ENCODE measurements at places on chromosomes 13 and 19.

GRCh38 chr19:46639358-46640182 lies 3.6 kb upstream of the GNG8 start:
- DNase-seq, result peak; percentile 88

- DNase-seq, result no peak
Measured at GRCh38 chr19:19372656-19373416, 32.6 kb upstream of the GATAD2A start.

GRCh38 chr19:12364391-12365235 lies 870 bp downstream of the ZNF442 start:
- DNase-seq, result no peak

DNA sequence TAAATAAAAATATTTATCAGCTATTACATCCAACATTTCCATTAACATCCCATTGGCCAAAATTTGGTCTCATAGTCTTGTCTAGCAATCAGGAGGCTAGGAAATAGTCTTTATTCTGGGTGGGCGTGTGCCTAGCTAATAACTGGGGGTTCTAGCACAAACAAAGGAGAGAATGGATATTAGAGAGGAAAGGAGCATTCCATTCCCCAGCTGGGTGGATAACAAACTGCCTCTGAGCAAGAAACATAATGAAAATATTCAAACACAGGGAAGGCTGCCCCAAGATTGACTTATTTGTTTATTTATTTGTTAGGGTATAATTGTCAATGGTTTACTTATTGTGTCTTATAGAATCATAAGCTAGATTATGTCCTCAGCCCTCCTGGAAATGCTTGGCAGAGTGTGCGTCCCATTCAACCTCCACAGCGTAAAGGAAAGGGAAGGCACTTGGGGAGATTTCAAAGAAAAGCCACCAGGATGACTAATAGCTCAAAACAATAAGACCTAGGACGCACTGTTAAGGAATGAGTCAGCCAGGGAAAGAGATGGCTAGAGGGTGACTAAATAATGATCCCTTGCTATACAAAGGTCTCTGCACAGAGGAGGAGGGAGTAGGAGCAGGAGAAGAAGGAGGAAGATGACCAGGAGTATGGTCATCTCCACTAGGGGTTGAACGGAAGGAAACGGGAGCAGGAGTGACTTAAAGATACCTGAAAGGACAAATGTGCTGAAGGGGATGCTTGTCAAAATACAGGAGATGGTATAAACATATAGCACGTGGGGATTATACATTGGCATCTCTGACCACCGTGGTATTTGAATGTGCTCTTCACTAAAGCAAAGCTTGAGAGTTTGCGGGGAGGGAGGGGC lies 23.5 kb upstream of the USP12 start:
- no peak for DNase-seq

GRCh38 chr13:66774046-66774445 lies 456.1 kb downstream of the PCDH9 start:
- no peak for DNase-seq

- DNase-seq, result no peak
Measured at GRCh38 chr13:27183561-27184147, 12.0 kb upstream of the USP12 start.

GRCh38 chr13:38223089-38223488 lies 126.6 kb upstream of the UFM1 start:
- DNase-seq, result no peak

DNA sequence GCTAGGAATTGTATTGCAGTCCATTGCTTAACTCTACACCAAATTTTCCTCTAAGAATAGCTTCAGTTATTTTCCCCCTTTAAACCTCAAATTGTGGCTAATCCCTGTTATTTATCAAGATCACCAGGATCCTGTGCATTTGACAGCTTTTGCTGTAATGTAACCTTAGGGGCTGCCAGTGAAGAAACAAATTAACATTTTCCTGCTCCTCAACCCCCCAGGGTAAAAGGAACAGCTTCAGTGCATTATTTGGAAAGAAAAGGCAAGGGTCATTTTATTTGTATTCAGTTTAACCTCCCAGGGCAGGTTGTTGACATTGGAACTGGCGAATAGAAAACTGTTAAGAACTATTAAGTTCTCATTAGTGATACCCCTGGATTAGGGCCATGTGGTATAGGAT lies 57.0 kb downstream of the PCDH20 start:
- DNase-seq, result no peak

DNA sequence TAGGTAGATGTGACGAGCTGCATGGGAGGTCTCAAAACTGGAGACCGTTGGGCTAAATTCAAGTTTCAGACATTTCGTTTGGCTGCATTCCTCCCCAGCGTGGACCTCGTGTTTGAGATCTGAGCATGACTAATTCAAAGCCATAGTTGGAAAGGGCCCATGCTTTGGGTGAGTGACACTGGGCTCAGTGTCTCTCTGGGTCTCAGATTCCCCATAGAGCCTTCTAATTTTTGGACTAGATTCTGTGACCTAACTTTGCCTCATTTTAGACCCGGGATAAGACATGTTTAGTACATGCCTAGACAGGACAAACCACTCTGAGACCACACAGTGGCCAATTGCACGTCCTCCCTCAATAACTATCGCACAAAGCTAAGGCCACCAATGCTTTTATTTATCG lies 16.6 kb downstream of the CKM start:
- no peak for DNase-seq

- DNase-seq, result no peak
Measured at GRCh38 chr13:46071590-46072249, 19.2 kb upstream of the ZC3H13 start.

DNA sequence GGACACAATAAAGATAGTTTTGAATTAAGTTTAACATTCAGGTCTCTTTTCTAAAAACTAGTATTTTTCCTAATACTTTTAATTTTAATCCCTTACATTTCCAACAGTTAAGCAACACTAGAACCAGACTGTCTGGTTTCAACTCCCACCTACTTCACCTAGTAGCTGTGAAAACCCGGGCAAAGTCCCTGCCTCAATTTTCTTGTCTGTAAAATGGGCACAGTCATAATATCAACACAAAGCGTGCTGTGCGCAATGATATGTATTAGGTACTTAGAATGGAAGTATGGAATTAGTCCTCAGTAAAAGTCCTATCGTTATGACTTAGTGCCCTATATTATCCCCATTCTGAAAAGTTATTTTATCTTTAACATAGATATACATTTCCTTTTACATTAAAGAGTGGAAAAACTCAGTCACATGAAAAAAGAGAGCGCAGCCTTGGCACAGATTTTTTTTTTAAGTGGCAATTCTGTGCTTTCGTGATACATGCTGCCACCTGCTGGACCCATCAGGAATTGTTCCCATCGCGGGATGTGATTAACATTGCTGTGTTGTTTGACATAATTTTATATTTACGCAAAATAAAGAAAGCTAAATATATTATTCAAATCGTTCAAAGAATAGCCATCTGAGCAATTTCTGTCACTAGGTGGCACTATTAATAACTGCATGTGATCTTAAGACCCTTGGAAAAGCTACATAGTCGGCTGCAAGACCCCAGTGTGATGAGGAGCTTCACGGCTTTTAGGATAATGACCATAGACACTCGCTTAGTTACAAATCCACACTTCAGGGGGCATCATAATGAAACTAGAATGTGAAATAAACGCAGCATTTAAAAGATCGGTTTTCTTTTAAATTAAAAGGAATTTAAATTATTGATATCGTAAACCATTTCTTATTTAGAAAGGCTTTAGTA lies 59.9 kb downstream of the LIG4 start:
- DNase-seq, result no peak

DNA sequence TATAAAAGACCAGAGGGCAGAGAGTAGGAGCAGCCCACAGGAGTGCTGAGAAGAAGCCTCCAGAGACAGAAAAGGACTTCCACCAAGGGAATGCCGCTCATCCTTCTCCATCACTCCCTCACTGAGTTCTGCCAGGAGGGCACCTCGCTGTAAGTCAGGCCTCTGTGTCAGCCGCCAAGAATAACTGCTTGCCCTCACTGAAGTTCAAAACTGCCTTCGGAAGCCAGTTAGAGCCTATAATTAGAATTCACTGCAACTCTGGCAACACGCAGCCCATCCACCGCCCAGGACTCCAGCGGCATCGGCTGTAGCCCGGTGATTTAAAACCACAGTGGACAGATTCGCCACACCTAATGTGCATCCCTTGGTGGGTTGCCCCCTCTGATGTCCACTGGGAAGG lies 281.8 kb upstream of the ZNF507 start:
- no peak for DNase-seq

Measured in type B pancreatic cell (in vitro differentiated cells).